ENCODE measurements at places on chromosomes 2 and 18. TPM values are rescaled to one million over a fixed set of nuclear protein-coding genes. Genes with fewer than 3 reads are reported as not detected.
A peak's percentile ranks its signal among the peaks of the same experiment; 100 is the strongest.

DNA sequence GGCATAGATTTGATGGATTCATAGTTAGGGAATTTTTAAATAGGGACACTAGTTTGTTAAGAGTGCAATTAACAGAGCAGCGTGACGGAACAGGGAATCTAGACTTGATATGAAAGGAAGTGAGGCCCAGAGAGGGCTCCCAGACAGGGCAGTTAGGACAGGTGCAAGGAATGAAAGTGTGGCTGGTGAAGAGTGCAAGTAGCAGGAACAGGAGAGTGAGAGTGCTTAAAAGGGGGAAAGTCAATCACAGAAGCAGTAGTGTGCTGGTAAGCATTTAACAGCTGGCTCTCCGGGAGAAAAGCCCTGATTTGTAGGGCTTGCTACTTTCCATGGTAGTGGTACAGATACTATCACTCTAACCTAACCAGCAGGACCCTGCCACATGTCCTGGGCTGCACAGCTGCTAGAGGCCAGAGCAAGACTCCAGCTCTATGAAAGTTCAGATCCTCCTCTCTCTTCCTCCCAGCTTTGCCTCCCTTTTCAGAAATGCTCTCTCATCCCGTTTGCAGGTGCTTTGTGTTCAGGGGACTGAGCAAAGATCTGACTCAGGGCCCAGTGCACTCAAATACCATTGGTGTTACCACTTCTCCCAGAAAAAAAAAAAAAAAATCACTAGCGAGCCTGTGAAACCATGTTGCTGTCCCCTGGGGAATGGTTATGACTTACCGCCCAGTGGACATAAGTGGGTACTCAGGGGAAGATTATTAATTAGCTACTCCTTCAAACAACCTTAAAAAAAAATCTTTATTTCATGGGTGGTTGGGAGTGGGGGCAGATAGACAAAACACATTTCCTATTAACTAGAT, 18.1 kb upstream of the GCFC2 start:
- H3K4me3 ChIP-seq = no peak overlapping the region
- H3K27me3 ChIP-seq = no peaks in the 10 kb centered on the region
- DNase-seq = no peak

The NRP2 gene
- total RNA-seq = 2.1 TPM

DNA sequence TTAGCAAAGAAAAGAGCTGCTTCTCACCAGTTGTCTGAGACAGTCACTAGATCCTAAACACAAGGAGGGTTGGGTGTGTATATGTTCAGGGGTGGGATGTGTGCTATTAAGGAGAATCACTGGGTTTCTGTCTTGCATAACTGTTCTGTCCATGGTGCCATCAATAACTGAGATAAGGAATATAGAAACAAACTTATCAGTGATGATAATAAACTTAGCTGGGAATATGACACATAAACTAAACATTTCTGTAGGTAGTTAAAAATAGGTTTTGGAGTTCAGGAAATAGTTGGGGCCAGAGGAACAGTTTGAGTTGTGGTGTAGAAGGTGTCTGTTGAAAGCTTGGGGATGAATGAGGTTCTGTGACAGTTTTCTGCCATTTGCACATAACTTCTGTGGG, 17.4 kb downstream of the NAPG start:
- DNase-seq = no peak
- no peaks in the 10 kb centered on the region for H3K27me3 ChIP-seq
- H3K27ac ChIP-seq = no peak overlapping the region
- H3K4me3 ChIP-seq = no peak overlapping the region
- H3K36me3 ChIP-seq = peaks cover 48% of the 10 kb centered on the region

- no peaks in the 10 kb centered on the region for H3K27me3 ChIP-seq
- DNase-seq = no peak
- H3K4me1 ChIP-seq = peaks cover 6% of the 10 kb centered on the region
These were observed 7.0 kb upstream of the ALPK2 start for GRCh38 chr18:58635891-58636290.

The DUSP19 gene
- 3.3 TPM for total RNA-seq

The MC4R gene
- total RNA-seq = not detected

The ATF2 gene
- total RNA-seq = 67.4 TPM

The SERPINB12 gene
- not detected for total RNA-seq

GRCh38 chr18:62165583-62165982, 21.3 kb downstream of the PIGN start:
- DNase-seq = no peak
- H3K4me1 ChIP-seq = no peaks in the 10 kb centered on the region
- H3K36me3 ChIP-seq = no peaks in the 10 kb centered on the region
- no peak overlapping the region for H3K4me3 ChIP-seq
- no peaks in the 10 kb centered on the region for H3K27me3 ChIP-seq

The INHA gene
- total RNA-seq = not detected

The GALR1 gene
- not detected for total RNA-seq

- DNase-seq = no peak
- no peaks in the 10 kb centered on the region for H3K36me3 ChIP-seq
- H3K27me3 ChIP-seq = no peaks in the 10 kb centered on the region
- no peaks in the 10 kb centered on the region for H3K4me1 ChIP-seq
These were observed 146.7 kb downstream of the TSN start for GRCh38 chr2:121902171-121902591.

DNA sequence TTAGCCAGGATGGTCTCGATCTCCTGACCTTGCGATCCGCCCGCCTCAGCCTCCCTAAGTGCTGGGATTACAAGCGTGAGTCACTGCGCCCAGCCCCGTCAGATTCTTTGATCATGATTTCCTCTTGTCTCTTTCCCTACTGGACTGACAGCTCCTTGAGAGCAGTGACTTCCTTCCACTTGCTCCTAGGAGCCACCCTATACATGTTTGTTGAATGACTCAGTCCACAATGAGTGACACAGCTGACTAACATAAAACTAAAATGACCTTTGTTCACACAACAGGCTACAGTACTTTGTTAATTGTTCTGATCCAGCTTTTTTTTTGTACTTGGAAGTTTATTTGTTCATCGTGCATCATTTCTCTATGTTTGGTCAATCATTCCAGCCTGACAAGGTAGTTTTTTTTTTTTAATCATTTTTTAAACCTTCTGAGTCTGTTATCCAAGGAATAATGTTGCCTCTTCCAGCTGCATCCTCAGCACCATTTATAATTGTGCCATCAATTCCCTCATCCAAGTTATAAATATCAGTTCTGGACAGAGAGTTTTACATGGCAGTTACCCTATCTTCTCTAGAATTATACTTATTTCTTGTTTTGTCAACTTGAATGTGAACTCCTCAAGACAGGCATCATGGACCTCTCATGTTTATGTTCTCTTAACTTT, 42.9 kb upstream of the TUBA3E start:
- no peaks in the 10 kb centered on the region for H3K4me1 ChIP-seq
- no peak for DNase-seq
- no peak overlapping the region for H3K4me3 ChIP-seq
- no peak overlapping the region for H3K27ac ChIP-seq
- no peaks in the 10 kb centered on the region for H3K27me3 ChIP-seq
- no peaks in the 10 kb centered on the region for H3K36me3 ChIP-seq

DNA sequence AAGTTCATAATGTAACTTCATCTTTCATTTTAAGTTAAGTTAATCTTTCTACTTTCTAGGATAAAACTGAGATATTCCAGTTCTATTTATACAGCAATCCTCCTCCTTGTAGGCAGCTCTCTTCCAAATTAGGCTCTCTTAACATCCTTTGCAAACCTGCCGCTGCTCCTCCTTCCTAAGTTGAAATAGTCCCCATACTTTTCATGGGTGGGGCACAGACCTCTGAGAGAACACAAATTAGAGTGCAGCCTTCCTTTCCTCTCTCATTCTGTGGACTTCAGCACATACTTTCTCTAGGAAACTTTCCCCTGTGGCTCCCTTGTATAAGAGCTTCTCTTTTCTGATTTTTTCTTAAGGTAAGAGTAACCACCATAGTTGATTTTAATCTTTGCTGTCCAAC, 28.3 kb downstream of the TWSG1 start:
- no peaks in the 10 kb centered on the region for H3K36me3 ChIP-seq
- no peak overlapping the region for H3K27ac ChIP-seq
- DNase-seq = no peak
- H3K4me3 ChIP-seq = no peak overlapping the region
- no peaks in the 10 kb centered on the region for H3K27me3 ChIP-seq

DNA sequence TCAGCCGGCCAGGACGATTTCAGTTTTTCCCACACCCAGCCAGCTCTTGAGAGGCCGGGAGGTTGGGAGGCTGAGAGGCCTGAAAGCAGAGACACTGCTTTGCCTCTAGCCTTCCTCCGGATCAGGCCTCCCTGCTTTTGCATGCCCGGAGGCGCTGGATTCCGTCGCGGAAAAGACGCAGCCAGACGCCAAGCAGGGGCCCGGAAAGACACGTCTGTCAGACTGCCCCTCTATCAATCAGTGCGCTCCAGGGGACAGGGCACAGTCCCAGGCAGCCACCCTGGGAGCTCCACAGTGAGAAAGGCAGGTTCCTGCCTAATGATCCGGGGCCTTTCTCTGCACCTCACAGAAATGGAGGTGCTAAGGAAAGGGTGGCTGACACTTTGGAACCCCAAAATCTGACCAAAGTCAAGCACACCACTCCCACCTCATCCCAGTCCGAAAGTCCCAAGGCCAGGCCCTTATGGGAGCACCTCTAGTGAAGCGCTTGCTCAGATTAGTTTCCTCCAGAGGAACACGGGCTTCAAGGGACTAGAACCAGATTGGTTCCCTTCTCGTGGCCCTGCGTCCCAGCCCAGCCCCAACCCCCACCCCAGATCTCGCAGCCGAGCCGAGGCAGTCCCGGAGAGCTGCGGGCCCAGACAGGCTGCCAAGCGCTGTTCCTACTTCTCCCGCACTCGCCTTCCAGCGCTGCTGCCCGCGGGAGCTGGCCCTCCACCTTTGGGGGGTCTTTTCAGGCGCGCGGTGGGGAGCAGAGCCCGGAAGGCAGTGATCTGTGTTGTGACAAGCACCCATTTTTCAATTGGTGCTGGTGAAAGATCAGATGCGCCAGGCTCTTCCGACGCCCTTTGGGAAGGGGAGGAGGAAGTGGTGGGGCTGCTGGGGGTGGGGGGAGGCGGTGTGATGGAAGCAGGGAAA, 5.0 kb downstream of the DLX1 start:
- peaks cover 57% of the 10 kb centered on the region for H3K4me1 ChIP-seq
- no peak for DNase-seq
- no peaks in the 10 kb centered on the region for H3K36me3 ChIP-seq
- peaks cover 97% of the 10 kb centered on the region for H3K27me3 ChIP-seq

- no peak overlapping the region for H3K27ac ChIP-seq
- no peaks in the 10 kb centered on the region for H3K36me3 ChIP-seq
- H3K27me3 ChIP-seq = no peaks in the 10 kb centered on the region
- no peaks in the 10 kb centered on the region for H3K4me1 ChIP-seq
- DNase-seq = no peak
- H3K4me3 ChIP-seq = no peak overlapping the region
These were observed 20.9 kb upstream of the GMPPA start for GRCh38 chr2:219477815-219478214.

The PLB1 gene
- 0.75 TPM for total RNA-seq

DNA sequence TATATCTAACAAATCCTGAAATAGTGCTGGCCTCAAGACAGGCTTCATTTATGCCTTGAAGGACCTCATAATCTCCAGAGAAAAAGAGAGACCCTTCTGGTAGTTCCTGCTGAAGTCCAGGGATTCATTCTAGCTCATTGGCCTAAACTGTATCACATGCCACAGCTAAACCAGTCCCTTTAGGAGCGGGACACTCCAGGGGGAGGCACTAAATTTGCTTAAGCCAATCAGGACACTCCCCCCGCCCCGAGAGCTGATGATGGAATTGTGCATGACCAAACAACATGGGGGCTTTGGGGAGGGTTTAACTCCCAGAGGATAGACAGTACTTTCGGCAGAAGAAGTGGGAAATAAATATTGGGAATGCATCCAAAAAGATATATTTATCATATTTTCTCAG, 36.4 kb upstream of the CXCR4 start:
- no peak for DNase-seq
- no peak overlapping the region for H3K27ac ChIP-seq

DNA sequence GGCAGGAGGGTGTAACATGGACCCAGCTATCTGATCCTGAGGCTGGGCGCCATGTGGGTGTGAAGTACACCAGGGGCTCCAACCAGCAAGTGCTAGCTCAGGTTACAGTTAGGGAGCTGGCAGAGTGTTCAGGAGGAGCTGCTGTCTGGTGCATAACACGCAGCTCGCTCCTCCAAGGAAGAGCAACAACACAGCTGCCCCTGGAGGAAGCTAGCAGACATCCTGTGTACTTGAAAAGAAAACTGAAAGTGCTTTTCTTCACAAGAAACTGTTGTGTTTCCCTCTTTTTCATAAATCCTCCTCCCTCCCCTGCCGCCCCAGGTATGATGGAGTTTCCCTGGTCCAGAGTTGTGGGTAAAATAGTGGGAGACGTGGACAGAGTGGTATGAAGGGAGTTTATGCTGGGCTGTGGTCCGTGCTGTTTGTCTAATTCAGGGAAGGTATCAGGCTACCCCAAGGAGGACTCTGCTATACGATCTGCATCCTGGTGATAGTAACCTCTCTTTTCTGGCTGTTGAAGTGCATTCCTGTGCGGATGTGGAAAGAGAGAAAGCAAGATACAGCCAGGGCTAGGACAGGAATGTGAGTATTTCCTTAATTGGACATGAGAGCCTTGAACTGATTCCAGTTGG, 6.1 kb upstream of the LBH start:
- no peaks in the 10 kb centered on the region for H3K27me3 ChIP-seq
- DNase-seq = peak; percentile 66
- peak overlapping the region; percentile 95 for H3K27ac ChIP-seq
- H3K4me1 ChIP-seq = peaks cover 75% of the 10 kb centered on the region
- H3K36me3 ChIP-seq = no peaks in the 10 kb centered on the region

- peaks cover 52% of the 10 kb centered on the region for H3K4me1 ChIP-seq
- H3K27ac ChIP-seq = peak overlapping the region; percentile 37
- H3K36me3 ChIP-seq = no peaks in the 10 kb centered on the region
- no peaks in the 10 kb centered on the region for H3K27me3 ChIP-seq
These were observed 11.1 kb downstream of the CHRNA1 start for GRCh38 chr2:174753038-174753633.

DNA sequence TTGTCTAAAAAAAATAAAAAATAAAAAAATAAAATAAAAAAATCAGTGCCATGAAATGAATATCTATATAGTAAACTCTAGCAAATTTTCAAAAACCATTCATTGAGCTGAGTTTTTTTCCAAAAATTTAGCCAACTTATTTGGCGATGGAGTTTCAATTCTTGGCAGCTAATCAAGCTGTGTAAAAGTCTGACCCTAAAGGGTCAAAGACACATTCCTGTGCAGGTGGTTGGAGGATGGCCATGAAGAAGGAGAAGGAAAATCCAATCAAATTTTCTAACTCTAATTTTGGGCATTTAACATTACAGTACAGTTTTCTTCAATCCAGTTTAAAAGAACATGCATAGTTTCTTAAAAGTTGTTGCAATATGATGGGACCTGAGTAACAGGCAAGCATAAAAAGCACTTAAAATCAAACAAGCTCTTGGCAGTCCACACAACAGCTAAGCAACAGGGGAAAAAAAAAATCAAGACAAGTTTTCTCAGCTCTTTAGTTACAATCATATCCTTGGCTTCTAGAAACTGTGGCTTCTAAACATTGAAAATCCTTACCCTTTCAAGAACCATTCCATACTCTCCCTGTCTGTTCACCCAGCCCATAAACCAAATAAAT, 54.5 kb downstream of the ACVR1 start:
- no peak overlapping the region for H3K27ac ChIP-seq
- H3K4me1 ChIP-seq = no peaks in the 10 kb centered on the region
- H3K4me3 ChIP-seq = no peak overlapping the region
- DNase-seq = no peak
